ENCODE measurements at places on chromosomes 4 and X. TPM values are rescaled to one million over a fixed set of nuclear protein-coding genes. Genes with fewer than 3 reads are reported as not detected.

GRCh38 chr4:177351622-177352244 is 42.1 kb downstream of the NEIL3 start:
- no peaks in the 10 kb centered on the region for H3K27me3 ChIP-seq
- H3K4me3 ChIP-seq: no peak overlapping the region
- peaks cover 4% of the 10 kb centered on the region for H3K36me3 ChIP-seq
- no peak overlapping the region for H3K27ac ChIP-seq

The PSAPL1 gene
- not detected for total RNA-seq

DNA sequence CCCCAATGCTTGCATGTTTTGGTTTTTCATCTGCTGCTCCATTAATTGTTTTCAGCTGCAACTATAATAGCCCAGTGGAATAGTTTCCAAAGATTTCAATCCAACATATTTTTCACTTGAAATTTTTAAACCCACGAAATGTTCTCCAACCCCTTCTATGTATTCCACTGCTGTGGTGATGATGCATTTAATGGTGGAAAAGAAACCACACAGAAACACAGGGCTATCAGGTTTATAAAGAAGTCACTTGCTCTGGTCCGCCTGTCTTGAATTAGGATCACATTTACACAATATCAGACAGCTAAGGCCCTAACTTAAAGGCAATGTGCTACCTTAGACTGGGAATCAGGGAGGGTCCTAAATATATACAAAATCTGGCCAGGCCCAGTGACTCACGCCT is 35.0 kb downstream of the OPHN1 start:
- DNase-seq: no peak
- H3K27me3 ChIP-seq: peaks cover under 1% of the 10 kb centered on the region
- H3K27ac ChIP-seq: no peak overlapping the region
- no peaks in the 10 kb centered on the region for H3K36me3 ChIP-seq

The PLXNB3 gene
- total RNA-seq: 2.7 TPM

The HPF1 gene
- total RNA-seq: 18.9 TPM

The NAP1L2 gene
- not detected for total RNA-seq

DNA sequence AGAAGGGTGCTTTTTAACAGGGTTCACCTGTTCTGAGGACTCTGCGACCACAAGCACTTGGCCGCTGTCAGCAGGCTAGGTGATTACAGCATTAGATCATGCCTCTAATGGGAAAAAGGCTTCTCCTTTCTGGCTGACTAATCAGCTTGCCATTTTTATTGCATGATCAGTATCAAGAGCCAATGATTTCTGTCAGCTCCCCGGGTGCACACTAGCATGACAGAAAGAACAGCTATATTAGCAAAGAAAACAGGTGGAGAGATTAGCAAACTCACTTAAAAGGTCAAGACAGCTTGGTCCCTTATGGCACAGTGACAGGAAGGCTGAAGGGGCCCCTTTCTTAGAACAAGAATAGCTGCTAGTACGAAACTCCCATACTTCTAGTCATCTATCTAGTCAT is 170.0 kb downstream of the SMIM20 start:
- H3K4me3 ChIP-seq: no peak overlapping the region
- peaks cover 50% of the 10 kb centered on the region for H3K4me1 ChIP-seq
- H3K36me3 ChIP-seq: no peaks in the 10 kb centered on the region
- no peak overlapping the region for H3K27ac ChIP-seq
- DNase-seq: peak; percentile 90

GRCh38 chrX:66030505-66031317 is 9.2 kb downstream of the VSIG4 start:
- peaks cover 3% of the 10 kb centered on the region for H3K27me3 ChIP-seq
- no peak overlapping the region for H3K27ac ChIP-seq
- H3K4me3 ChIP-seq: no peak overlapping the region
- H3K4me1 ChIP-seq: no peaks in the 10 kb centered on the region

- no peaks in the 10 kb centered on the region for H3K36me3 ChIP-seq
- H3K27ac ChIP-seq: no peak overlapping the region
- DNase-seq: no peak
- H3K27me3 ChIP-seq: peaks cover 12% of the 10 kb centered on the region
- H3K4me1 ChIP-seq: no peaks in the 10 kb centered on the region
Observed at GRCh38 chr4:5883916-5884315, 9.0 kb downstream of the CRMP1 start.

GRCh38 chrX:21207080-21207479 is 167.1 kb upstream of the CNKSR2 start:
- H3K4me1 ChIP-seq: no peaks in the 10 kb centered on the region
- no peak overlapping the region for H3K27ac ChIP-seq
- H3K27me3 ChIP-seq: no peaks in the 10 kb centered on the region
- no peak overlapping the region for H3K4me3 ChIP-seq
- H3K36me3 ChIP-seq: no peaks in the 10 kb centered on the region

- no peaks in the 10 kb centered on the region for H3K4me1 ChIP-seq
- DNase-seq: no peak
- H3K4me3 ChIP-seq: no peak overlapping the region
- H3K36me3 ChIP-seq: no peaks in the 10 kb centered on the region
- no peak overlapping the region for H3K27ac ChIP-seq
- peaks cover under 1% of the 10 kb centered on the region for H3K27me3 ChIP-seq
Observed at GRCh38 chrX:106921637-106922036, 1.4 kb downstream of the CLDN2 start.

The TMEM144 gene
- 6.8 TPM for total RNA-seq

GRCh38 chr4:71338846-71339593 is at the start of gene SLC4A4:
Gene SLC4A4 (plus strand): TSS chr4:71339020.
- peak; percentile 85 for DNase-seq
- H3K4me3 ChIP-seq: no peak within 1 kb of the TSS
- H3K27me3 ChIP-seq: no peaks in the 10 kb centered on the region
- peaks cover 11% of the 10 kb centered on the region for H3K4me1 ChIP-seq

GRCh38 chrX:21181232-21181853 is 192.9 kb upstream of the CNKSR2 start:
- H3K27me3 ChIP-seq: no peaks in the 10 kb centered on the region
- no peaks in the 10 kb centered on the region for H3K4me1 ChIP-seq
- H3K27ac ChIP-seq: no peak overlapping the region
- H3K36me3 ChIP-seq: no peaks in the 10 kb centered on the region

The KCND1 gene
- 0.29 TPM for total RNA-seq

The UGT2A3 gene
- total RNA-seq: not detected

GRCh38 chrX:47481160-47481559 is 1.9 kb downstream of the ZNF41 start:
- H3K4me1 ChIP-seq: peaks cover 12% of the 10 kb centered on the region
- no peak overlapping the region for H3K27ac ChIP-seq
- no peak overlapping the region for H3K4me3 ChIP-seq
- DNase-seq: no peak
- no peaks in the 10 kb centered on the region for H3K36me3 ChIP-seq
- no peaks in the 10 kb centered on the region for H3K27me3 ChIP-seq

The GUCY1A1 gene
- 0.29 TPM for total RNA-seq

DNA sequence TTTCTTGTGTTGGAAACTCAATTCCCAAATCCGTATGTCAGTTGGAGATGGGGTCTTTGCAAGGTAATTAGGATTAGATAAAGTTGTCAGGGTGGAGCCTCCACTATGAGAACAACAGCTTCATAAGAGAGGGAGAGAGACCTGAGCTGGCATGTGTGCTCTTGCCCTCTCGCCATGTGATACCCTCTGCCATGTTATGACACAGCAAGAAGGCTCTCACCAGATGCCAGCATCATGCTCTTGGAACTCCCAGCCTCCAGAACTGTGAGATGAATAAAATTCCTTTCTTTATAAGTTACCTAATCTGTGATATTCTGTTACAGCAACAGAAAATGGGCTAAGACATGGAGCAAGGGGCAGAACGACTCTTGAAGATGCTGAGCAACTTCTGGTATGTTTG is 201.9 kb upstream of the BOD1L1 start:
- no peak overlapping the region for H3K27ac ChIP-seq
- no peaks in the 10 kb centered on the region for H3K27me3 ChIP-seq

DNA sequence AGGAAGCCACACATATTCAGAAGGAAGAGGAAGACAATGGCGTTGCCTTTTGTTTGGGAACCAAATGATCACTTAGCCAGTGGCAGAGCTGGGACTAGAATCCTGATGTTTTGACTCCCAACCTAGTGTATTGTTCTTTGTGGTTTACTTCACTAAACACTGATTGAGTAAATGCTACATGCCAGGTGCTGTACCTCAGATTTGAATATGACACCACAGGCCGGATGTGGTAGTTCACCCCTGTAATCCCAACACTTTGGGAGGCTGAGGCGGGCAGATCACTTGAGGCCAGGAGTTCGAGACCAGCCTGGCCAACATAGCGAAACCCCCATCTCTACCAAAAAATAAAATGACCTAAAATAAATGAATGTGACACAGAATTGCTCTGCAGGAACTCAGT is 8.4 kb downstream of the NDUFA1 start:
- H3K36me3 ChIP-seq: peaks cover 8% of the 10 kb centered on the region
- no peaks in the 10 kb centered on the region for H3K27me3 ChIP-seq
- H3K4me3 ChIP-seq: no peak overlapping the region
- no peak overlapping the region for H3K27ac ChIP-seq
- H3K4me1 ChIP-seq: no peaks in the 10 kb centered on the region
- DNase-seq: no peak
